Mesothelial cell of epicardium (in vitro differentiated cells): ENCODE measurements at places on chromosomes 12 and 14.

DNA sequence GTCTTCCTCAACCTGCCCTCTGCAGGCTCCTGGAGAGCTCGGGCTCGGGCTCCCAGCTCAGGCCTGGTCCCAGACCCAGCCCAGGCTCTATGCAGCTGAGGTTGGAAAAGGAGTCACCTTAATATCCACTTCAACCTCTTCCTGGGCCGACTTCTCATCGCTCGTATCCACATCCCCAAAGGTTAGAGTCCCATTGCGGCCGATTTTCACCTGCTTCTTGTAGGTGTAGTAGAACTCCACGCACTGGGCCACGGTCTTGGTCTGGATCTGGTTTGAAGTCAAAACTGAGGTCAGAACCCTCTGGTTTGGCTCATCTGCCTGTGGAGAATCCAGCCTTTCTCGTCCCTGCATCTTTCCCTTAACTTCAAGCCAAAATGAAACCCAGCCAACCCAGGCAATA lies 8.4 kb upstream of the PNMA1 start:
- peaks cover 11% of the 10 kb centered on the region for H3K4me1 ChIP-seq
- no peaks in the 10 kb centered on the region for H3K27me3 ChIP-seq
- no peak for DNase-seq

- H3K36me3 ChIP-seq: no peaks in the 10 kb centered on the region
- H3K4me3 ChIP-seq: no peak overlapping the region
- peaks cover 22% of the 10 kb centered on the region for H3K4me1 ChIP-seq
- H3K27ac ChIP-seq: no peak overlapping the region
- no peaks in the 10 kb centered on the region for H3K27me3 ChIP-seq
Measured at GRCh38 chr12:47376927-47377326, 297.2 kb upstream of the AMIGO2 start.

DNA sequence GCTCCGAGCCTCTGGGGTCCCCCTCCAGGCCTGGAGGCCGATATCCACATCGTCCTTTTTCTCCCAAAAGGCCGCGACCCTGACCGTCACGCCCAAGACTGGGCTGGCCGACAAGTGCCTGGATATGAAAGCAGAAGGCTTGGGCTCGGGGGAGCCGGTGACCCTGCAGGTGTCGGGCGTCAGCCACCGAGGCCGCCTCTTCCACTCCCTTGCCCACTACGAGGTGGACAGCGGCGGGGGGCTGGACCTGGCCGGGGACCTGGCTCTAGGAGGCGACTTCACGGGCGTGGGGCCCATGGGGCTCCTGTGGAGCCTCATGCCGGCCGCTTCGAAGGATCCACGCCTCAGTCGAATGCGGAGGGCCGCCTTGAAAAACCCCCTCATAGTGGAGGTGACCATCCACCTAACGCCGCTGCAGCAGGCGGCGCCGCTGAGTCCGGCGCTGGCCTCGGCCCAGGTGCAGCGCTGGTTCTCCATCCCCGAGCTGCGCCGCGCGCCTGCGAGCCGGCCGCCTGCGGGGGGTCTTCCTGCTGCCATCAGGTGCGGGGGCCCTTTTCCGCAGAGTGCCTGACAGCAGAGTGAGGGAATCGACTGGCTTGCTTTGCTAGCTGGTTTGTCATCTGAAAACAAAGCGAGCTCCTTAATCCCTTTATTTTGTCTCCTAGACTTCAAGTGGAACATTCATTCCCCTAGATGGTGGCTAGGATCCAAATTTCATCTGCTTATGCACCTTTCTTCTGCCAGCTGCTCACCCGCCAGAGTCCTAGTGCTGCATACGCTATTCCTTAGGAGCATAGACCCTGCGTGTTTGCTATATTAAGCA lies 10.6 kb upstream of the DNAL1 start:
- DNase-seq: peak; percentile 47
- peaks cover 16% of the 10 kb centered on the region for H3K4me1 ChIP-seq
- H3K36me3 ChIP-seq: no peaks in the 10 kb centered on the region

- H3K4me3 ChIP-seq: no peak overlapping the region
- H3K27me3 ChIP-seq: no peaks in the 10 kb centered on the region
- no peaks in the 10 kb centered on the region for H3K4me1 ChIP-seq
- H3K27ac ChIP-seq: no peak overlapping the region
- DNase-seq: no peak
Measured at GRCh38 chr12:99522456-99522855, 125.1 kb upstream of the GARIN6 start.

DNA sequence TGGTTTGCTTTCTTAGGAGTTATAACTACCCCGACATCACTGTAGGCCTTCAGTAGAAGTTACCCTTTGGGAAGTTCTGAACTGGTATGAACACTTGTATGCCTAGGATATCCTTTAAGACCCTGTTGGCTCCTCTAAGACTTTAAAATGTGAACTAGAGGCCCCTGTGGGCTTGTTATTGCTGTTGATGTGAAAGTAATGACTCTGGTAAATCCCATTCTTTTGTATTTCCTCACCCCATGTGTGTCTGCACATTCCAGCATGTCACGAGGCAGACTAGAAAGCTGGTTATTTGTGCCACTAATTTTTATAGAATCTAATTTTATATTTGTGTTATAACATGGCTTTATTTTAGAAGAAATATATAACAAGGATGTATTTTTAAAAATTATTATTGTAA lies 48.9 kb downstream of the SERPINA10 start:
- no peaks in the 10 kb centered on the region for H3K4me1 ChIP-seq
- H3K36me3 ChIP-seq: no peaks in the 10 kb centered on the region
- no peak for DNase-seq
- H3K27me3 ChIP-seq: peaks cover 2% of the 10 kb centered on the region
- H3K4me3 ChIP-seq: no peak overlapping the region
- H3K27ac ChIP-seq: no peak overlapping the region

GRCh38 chr12:5307065-5307464 lies 124.8 kb upstream of the NTF3 start:
- peaks cover 16% of the 10 kb centered on the region for H3K4me1 ChIP-seq
- H3K27me3 ChIP-seq: peaks cover 32% of the 10 kb centered on the region
- H3K36me3 ChIP-seq: no peaks in the 10 kb centered on the region
- no peak overlapping the region for H3K27ac ChIP-seq
- no peak overlapping the region for H3K4me3 ChIP-seq

DNA sequence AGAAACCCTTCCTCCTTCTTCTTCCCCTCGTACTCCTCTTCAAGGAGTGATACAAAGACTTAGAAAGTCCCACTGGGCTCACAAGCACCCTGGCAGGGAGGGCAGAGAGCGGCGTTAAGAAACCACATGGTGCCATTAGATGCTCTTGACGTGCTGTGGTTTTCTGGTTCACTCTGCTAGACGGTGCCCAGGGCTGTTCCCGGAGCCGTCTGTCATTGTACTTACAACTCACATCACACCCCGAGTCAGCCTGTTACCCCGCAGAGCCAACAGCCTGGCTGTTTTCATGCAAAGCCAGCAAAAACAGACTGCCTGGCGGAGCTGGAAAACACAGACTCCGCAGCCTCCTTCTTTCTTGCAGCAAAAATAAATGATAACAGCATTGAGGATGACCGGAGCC lies 232.6 kb upstream of the TBX3 start:
- DNase-seq: no peak
- H3K4me1 ChIP-seq: peaks cover 65% of the 10 kb centered on the region
- H3K27ac ChIP-seq: peak overlapping the region; percentile 88
- H3K4me3 ChIP-seq: no peak overlapping the region

- no peak for DNase-seq
- H3K27me3 ChIP-seq: peaks cover 2% of the 10 kb centered on the region
- no peak overlapping the region for H3K27ac ChIP-seq
- H3K4me1 ChIP-seq: peaks cover 24% of the 10 kb centered on the region
- H3K36me3 ChIP-seq: peaks cover 26% of the 10 kb centered on the region
- no peak overlapping the region for H3K4me3 ChIP-seq
Measured at GRCh38 chr14:21073921-21074320, 3.8 kb downstream of the ARHGEF40 start.

GRCh38 chr14:83297361-83297760 lies 1763.7 kb upstream of the SEL1L start:
- H3K4me1 ChIP-seq: peaks cover 34% of the 10 kb centered on the region
- H3K27ac ChIP-seq: no peak overlapping the region
- DNase-seq: no peak
- H3K27me3 ChIP-seq: no peaks in the 10 kb centered on the region
- H3K4me3 ChIP-seq: no peak overlapping the region

GRCh38 chr12:32615441-32615840 lies 63.7 kb upstream of the DNM1L start:
- no peak for DNase-seq
- peaks cover 29% of the 10 kb centered on the region for H3K36me3 ChIP-seq
- no peaks in the 10 kb centered on the region for H3K27me3 ChIP-seq
- H3K27ac ChIP-seq: no peak overlapping the region
- H3K4me1 ChIP-seq: no peaks in the 10 kb centered on the region

- no peaks in the 10 kb centered on the region for H3K36me3 ChIP-seq
- no peak overlapping the region for H3K27ac ChIP-seq
- no peak for DNase-seq
- no peak overlapping the region for H3K4me3 ChIP-seq
- peaks cover 45% of the 10 kb centered on the region for H3K4me1 ChIP-seq
Measured at GRCh38 chr14:100030452-100031153, 34.6 kb upstream of the EVL start.

- no peak overlapping the region for H3K27ac ChIP-seq
- no peaks in the 10 kb centered on the region for H3K36me3 ChIP-seq
Measured at GRCh38 chr12:84964048-84964447, 51.4 kb upstream of the SLC6A15 start.

GRCh38 chr14:41718477-41719166 lies 111.9 kb downstream of the LRFN5 start:
- no peak overlapping the region for H3K27ac ChIP-seq
- H3K27me3 ChIP-seq: no peaks in the 10 kb centered on the region
- no peak for DNase-seq
- no peaks in the 10 kb centered on the region for H3K36me3 ChIP-seq
- no peak overlapping the region for H3K4me3 ChIP-seq
- H3K4me1 ChIP-seq: no peaks in the 10 kb centered on the region

DNA sequence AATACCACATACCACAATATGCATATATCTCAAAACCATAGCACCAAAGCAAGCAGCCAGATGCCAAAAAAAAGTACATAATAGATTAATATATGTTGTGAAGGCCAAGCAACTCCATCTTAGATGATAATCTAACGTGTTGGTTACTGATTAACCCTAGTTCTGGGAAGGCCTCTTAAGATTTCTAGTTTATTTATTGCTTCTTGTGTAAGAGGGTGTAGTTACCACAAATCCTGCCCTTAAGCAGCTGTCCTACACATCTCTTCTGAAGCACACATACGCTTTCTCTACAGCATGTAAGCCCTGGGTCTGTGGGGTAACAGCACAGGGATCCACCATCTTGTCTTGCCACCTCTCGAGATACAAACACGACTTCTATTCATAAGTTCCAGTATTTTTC lies 236.8 kb upstream of the AVPR1A start:
- H3K4me1 ChIP-seq: no peaks in the 10 kb centered on the region
- no peak overlapping the region for H3K4me3 ChIP-seq
- DNase-seq: no peak

GRCh38 chr12:32558903-32559302 lies 120.2 kb upstream of the DNM1L start:
- no peaks in the 10 kb centered on the region for H3K27me3 ChIP-seq
- DNase-seq: no peak
- H3K4me1 ChIP-seq: peaks cover 9% of the 10 kb centered on the region
- no peak overlapping the region for H3K27ac ChIP-seq
- no peak overlapping the region for H3K4me3 ChIP-seq

- H3K4me1 ChIP-seq: peaks cover 30% of the 10 kb centered on the region
- H3K27ac ChIP-seq: peak overlapping the region; percentile 98
- H3K27me3 ChIP-seq: no peaks in the 10 kb centered on the region
- H3K4me3 ChIP-seq: peak overlapping the region; percentile 52
Measured at GRCh38 chr12:111775205-111776193, 8.8 kb downstream of the ALDH2 start.

- DNase-seq: no peak
- H3K27ac ChIP-seq: no peak overlapping the region
- H3K36me3 ChIP-seq: peaks cover 9% of the 10 kb centered on the region
Measured at GRCh38 chr14:74906925-74907521, 16.0 kb downstream of the RPS6KL1 start.

GRCh38 chr12:112823582-112824149 lies 32.1 kb downstream of the RPH3A start:
- peaks cover 2% of the 10 kb centered on the region for H3K4me1 ChIP-seq
- H3K27me3 ChIP-seq: peaks cover 6% of the 10 kb centered on the region
- H3K36me3 ChIP-seq: no peaks in the 10 kb centered on the region
- no peak for DNase-seq
- no peak overlapping the region for H3K27ac ChIP-seq
- no peak overlapping the region for H3K4me3 ChIP-seq
